ENCODE measurements at places on chromosomes 5 and 9. TPM values are rescaled to one million over a fixed set of nuclear protein-coding genes. Genes with fewer than 3 reads are reported as not detected.

- H3K36me3 ChIP-seq = no peaks in the 10 kb centered on the region
- no peak for DNase-seq
- no peaks in the 10 kb centered on the region for H3K27me3 ChIP-seq
- no peaks in the 10 kb centered on the region for H3K4me1 ChIP-seq
- H3K4me3 ChIP-seq = no peak overlapping the region
- no peak overlapping the region for H3K27ac ChIP-seq
Measured at GRCh38 chr5:19865336-19866089, 122.5 kb downstream of the CDH18 start.

Gene PCDHB11
- not detected for total RNA-seq

DNA sequence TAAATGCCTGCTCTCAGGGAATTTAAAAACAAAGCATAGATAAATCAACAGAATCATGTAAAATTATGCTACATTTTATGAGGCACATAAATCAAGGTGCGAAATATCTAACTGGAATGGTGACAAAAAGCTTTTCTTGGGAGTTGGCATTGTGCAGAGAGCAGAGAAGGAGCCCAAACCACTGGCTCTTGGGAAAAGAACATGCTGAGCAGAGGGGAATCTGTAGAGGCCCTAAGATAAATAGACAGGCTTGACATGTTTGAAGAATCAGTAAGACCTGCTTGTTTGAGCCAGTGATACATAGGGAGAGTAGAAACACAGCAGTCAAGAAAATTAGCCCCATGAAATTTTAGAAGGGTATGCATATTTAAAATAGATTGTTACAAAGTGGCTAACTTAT, 85.8 kb downstream of the GABRB2 start:
- no peak overlapping the region for H3K4me3 ChIP-seq
- no peaks in the 10 kb centered on the region for H3K27me3 ChIP-seq
- no peaks in the 10 kb centered on the region for H3K4me1 ChIP-seq

Gene DNAJC21
- 65.2 TPM for total RNA-seq

DNA sequence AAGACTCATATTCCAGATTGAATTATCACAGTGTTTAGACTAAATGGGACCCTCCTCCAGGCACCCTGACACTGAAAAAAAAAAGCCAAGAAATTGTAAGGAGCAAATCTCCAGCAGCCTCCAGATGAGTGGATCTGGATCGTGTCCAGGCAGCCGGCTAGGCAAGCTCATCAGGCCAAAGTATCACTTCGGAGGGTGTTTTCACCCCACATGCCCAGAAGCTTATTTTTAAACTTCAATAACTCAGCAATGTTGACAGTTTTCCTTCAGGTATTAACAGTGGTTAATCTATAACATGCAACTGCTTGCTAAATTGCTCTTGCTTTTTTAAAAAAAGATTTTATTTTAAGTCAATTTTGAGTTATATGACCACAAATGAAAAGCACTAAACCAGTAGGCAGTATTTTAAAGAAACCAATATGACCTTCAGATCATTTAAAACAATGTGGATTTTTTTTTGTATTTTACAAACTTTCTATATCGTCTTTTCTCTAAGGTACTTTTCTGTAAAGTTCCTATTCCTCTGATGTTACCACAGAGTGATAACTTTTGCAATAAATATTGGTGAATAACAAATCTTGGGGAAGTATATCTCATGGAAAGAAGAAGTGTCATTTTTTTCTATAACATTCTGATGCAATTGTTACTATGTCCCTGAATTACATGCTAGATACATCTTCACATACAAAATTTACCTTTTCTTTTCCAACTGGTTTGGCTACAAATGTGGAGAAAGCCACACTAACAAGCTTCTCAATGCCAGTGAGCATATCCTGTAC, 30.7 kb downstream of the ACOT12 start:
- H3K27ac ChIP-seq = no peak overlapping the region
- no peaks in the 10 kb centered on the region for H3K4me1 ChIP-seq
- H3K36me3 ChIP-seq = no peaks in the 10 kb centered on the region

Gene ABCA2
- 31.4 TPM for total RNA-seq

GRCh38 chr5:173643964-173644363, 27.5 kb upstream of the BOD1 start:
- peaks cover under 1% of the 10 kb centered on the region for H3K27me3 ChIP-seq
- no peaks in the 10 kb centered on the region for H3K4me1 ChIP-seq
- no peaks in the 10 kb centered on the region for H3K36me3 ChIP-seq
- no peak overlapping the region for H3K4me3 ChIP-seq
- no peak overlapping the region for H3K27ac ChIP-seq

DNA sequence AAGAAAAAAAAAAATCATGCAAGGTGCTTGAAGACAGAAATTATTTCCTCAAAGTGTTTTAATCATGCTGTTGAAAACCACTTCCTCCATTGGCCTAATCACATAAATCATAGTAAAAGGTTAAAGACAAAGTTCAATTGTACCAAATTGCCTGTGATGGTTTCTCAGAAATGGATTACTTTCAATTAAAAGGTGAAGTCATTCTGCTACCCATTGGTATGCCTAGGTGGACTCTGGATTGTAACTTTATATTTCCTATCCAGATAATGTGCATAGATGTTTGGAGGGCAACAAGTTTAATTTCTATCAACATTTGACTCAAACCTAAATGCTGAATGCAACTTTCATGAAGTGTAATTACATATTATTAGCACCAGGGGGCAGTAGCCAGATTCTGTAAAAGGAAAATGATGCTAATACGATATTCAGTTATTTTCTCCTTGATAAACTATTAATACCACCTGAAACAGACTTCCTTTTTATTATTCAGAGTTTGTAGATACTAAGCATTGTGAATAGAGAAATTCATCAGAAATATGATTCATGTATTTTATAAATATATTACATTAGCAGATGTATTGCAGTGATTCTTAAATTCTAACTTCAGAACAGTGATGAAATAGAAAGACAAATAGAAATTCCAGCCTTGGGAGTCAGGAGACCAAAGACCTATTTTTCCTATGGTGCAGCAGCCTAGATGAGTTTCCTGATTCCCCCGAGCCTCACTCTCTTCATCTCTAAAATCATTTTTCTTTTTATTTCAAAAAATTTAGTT, 148.2 kb downstream of the CAAP1 start:
- peaks cover 2% of the 10 kb centered on the region for H3K27me3 ChIP-seq
- H3K36me3 ChIP-seq = no peaks in the 10 kb centered on the region
- no peak for DNase-seq
- H3K27ac ChIP-seq = no peak overlapping the region
- no peaks in the 10 kb centered on the region for H3K4me1 ChIP-seq

- no peaks in the 10 kb centered on the region for H3K36me3 ChIP-seq
- H3K4me1 ChIP-seq = no peaks in the 10 kb centered on the region
- no peak overlapping the region for H3K27ac ChIP-seq
- H3K27me3 ChIP-seq = no peaks in the 10 kb centered on the region
Measured at GRCh38 chr5:118956727-118957126, 31.6 kb downstream of the DTWD2 start.

GRCh38 chr9:107705521-107705920, 216.0 kb upstream of the KLF4 start:
- H3K27me3 ChIP-seq = no peaks in the 10 kb centered on the region
- H3K27ac ChIP-seq = no peak overlapping the region
- H3K4me3 ChIP-seq = no peak overlapping the region
- DNase-seq = no peak
- no peaks in the 10 kb centered on the region for H3K4me1 ChIP-seq

Gene FOXI1
- not detected for total RNA-seq

DNA sequence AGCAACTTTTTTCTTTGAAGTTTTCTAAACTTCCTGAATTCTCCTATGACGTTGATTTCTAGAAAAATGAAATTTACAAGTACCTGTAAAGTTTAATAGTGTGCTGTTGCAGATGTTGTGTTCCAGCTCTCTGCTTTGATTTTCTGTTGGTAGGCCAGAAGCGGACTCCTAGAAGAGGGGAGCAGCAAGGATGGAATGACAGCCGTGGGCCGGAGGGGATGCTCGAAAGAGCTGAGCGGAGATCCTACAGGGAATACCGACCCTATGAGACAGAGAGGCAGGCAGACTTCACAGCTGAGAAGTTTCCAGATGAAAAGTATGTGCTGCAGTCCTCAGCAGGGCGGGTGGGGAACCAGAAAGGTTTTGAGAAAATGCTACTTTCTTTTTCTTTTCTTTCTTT, 8.3 kb downstream of the HABP4 start:
- H3K4me1 ChIP-seq = peaks cover 7% of the 10 kb centered on the region
- no peak overlapping the region for H3K27ac ChIP-seq
- H3K36me3 ChIP-seq = peaks cover 18% of the 10 kb centered on the region
- DNase-seq = no peak

- no peak overlapping the region for H3K27ac ChIP-seq
- H3K4me1 ChIP-seq = no peaks in the 10 kb centered on the region
- H3K36me3 ChIP-seq = no peaks in the 10 kb centered on the region
- H3K27me3 ChIP-seq = no peaks in the 10 kb centered on the region
Measured at GRCh38 chr9:12790001-12790400, 15.2 kb downstream of the LURAP1L start.

Gene ADGRD2
- not detected for total RNA-seq

Gene IFNA13
- total RNA-seq = not detected

DNA sequence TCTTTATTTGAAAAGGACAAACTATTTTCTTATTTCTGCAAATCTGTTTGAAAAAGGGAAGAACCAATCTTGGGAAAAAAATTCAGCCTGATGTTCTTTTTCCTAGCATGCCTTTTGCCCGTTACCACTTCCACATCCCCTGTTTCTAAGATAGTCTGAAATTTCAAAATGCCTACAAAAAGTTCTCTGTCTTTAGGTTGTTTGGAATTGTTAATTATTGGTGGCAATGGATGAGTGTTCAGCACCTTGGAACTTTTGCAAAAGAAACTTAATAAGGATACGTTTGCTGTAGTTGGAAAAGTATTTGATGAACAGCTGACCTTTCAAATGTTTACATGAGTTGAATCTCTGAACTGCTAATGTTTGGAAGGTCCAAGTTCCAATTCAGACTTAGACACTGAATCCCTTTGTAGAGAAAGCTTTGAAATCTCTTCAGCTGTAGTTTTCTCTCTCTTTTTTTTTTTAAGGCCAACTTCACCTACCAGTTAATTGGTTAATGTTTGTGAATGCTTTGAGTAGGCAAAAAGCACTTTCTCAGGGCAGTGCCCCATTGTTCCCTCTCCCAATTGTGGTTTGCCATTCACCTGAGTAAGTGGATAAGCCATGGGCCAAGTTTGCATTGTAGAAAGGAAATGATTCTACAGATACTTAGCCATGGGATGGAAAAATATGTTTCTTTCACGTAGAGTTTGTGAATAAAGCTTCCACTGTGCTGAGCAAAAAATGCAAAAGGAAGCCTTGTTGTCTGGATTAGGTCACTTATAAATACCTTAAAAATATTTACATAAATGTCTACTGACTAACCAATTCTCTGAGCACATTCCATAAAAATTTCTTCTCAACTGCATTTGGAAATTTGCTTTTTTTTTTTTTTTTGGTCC, 156.4 kb upstream of the ELL2 start:
- peaks cover 26% of the 10 kb centered on the region for H3K4me1 ChIP-seq
- H3K27ac ChIP-seq = no peak overlapping the region
- no peak overlapping the region for H3K4me3 ChIP-seq
- H3K27me3 ChIP-seq = no peaks in the 10 kb centered on the region
- DNase-seq = no peak
- no peaks in the 10 kb centered on the region for H3K36me3 ChIP-seq

DNA sequence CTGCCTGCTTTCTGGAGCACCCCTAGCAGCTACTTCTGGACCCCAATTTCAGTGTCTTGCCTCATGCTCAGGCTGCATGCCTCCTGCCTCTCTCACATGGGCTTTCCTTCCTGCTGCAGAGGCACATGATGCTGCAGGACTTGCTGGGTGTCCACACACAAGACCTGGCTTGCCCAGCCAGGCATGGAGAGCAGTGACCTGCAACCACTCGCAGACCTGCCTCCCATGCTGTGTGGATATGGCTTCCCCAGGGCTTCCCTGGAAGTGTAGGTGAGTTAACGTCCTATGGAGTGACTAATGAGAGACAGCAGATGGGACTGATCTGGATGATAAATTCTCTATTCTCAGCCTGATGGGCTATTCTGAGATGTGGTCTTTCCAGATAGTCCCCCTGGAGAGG, 53.2 kb upstream of the SMIM32 start:
- no peak overlapping the region for H3K27ac ChIP-seq
- H3K36me3 ChIP-seq = no peaks in the 10 kb centered on the region
- DNase-seq = no peak
- peaks cover 3% of the 10 kb centered on the region for H3K27me3 ChIP-seq
- H3K4me1 ChIP-seq = no peaks in the 10 kb centered on the region

- DNase-seq = no peak
- peaks cover 20% of the 10 kb centered on the region for H3K27me3 ChIP-seq
- H3K4me3 ChIP-seq = no peak overlapping the region
- no peak overlapping the region for H3K27ac ChIP-seq
- H3K4me1 ChIP-seq = peaks cover 10% of the 10 kb centered on the region
Measured at GRCh38 chr9:7228726-7229125, 471.0 kb downstream of the KDM4C start.

DNA sequence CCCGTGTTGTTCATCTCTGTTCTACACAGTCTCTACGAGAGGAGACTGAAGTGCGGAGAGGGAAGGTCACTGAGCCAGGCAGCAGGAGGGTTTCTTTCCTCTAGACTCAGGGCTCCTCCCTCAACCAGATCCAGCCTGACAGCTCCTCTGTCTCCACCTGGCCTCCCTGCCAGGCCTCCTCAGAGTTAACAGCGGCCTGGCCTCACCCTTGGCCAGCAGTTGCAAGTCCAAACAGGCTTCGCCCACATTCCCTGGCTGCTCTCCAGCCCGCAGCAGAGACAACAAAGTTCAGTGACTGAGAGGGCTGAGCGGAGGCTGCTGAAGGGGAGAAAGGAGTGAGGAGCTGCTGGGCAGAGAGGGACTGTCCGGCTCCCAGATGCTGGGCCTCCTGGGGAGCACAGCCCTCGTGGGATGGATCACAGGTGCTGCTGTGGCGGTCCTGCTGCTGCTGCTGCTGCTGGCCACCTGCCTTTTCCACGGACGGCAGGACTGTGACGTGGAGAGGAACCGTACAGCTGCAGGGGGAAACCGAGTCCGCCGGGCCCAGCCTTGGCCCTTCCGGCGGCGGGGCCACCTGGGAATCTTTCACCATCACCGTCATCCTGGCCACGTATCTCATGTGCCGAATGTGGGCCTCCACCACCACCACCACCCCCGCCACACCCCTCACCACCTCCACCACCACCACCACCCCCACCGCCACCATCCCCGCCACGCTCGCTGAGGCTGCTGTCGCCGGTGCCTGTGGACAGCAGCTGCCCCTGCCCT, at the start of gene HRCT1:
HRCT1 (plus strand) TSS at position 291 of the 768 bp plus-strand sequence; CDS start at position 377, 86 bp downstream.
- DNase-seq = no peak
- peaks cover 36% of the 10 kb centered on the region for H3K4me1 ChIP-seq
- no peak within 1 kb of the TSS for H3K4me3 ChIP-seq
- H3K27me3 ChIP-seq = peaks cover 9% of the 10 kb centered on the region
- H3K27ac ChIP-seq = no peak within 1 kb of the TSS

GRCh38 chr5:168353216-168353957, 61.9 kb downstream of the WWC1 start:
- H3K27ac ChIP-seq = no peak overlapping the region
- no peaks in the 10 kb centered on the region for H3K4me1 ChIP-seq
- H3K4me3 ChIP-seq = no peak overlapping the region
- H3K27me3 ChIP-seq = peaks cover 2% of the 10 kb centered on the region
- no peaks in the 10 kb centered on the region for H3K36me3 ChIP-seq
- no peak for DNase-seq

- H3K4me3 ChIP-seq = no peak overlapping the region
- no peaks in the 10 kb centered on the region for H3K27me3 ChIP-seq
- H3K4me1 ChIP-seq = no peaks in the 10 kb centered on the region
Measured at GRCh38 chr9:122791872-122792669, 3.3 kb downstream of the OR5C1 start.

Measured in activated T-helper 2 cell treated with anti-CD3 and anti-CD28 coated beads, Interferon-gamma antibody, Interleukin-2, Interleukin-4, amounts not matched to agents 10 μg/mL and 5 μg/mL and 100 μg/mL, durations not matched to agents 14 hours and 24 hours and 36 hours (primary cell).